Left ventricle myocardium inferior (tissue), 1 donor: ENCODE measurements at places on chromosomes 6 and 20.

- no peak for DNase-seq
Observed at GRCh38 chr20:61387954-61388348, 135.9 kb downstream of the CDH4 start.

- no peak for DNase-seq
Observed at GRCh38 chr20:54110041-54110440, 39.6 kb upstream of the BCAS1 start.

DNA sequence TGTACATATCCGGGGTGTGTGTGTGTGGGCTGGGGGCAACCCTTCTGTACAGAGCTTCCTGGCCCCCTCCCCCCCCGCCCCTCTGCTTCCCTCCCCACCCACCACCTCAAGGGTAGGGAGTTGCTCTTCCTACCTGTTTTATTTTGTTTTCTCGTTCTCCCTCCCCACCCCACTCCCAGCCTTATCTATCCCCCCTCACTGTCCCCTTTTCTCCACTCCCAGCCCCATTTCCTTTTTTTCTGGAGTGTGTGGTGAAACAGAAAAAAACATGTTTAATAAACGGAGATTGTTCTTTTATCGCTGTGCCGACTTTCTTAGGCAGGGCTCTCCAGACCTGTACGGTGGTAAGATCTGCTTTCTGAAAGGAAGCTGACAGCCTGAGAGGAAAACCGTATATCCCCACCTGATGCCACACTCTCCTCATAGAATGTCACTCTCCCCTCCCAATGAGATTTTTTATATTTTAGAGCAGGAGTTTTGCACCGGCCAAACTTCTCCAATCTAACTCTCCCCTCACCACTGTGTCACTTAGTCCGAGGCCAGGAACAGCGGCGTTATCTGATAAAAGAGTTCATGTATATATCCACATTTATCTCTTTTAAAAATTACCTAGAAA is 875 bp upstream of the ZBTB9 start:
- DNase-seq, result no peak

- DNase-seq, result no peak
Observed at GRCh38 chr6:80154160-80154559, 47.7 kb downstream of the BCKDHB start.

GRCh38 chr20:986733-987355 is 15.3 kb downstream of the RSPO4 start:
- DNase-seq, result no peak

DNA sequence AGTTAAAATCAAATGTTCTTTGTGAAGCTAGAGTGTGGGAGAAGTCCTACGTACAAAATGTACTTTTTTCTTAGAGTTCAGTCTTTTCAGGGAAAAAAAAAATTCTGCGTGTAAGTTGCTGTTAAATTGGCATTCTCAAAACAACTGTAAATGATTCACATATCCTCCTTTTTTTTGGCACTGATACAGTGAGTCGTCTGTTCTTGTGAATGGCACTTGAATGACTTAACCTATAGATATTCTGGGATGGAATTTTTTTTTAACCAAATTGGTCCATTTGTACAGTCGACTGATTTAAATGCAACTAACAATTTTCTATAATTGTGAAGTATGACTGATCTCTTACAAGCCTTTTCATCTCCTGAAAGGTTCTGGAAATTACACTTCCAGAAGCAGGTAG is 5.5 kb upstream of the JAG1 start:
- DNase-seq, result no peak

- no peak for DNase-seq
Observed at GRCh38 chr6:92777146-92777740, 642.1 kb downstream of the EPHA7 start.

- no peak for DNase-seq
Observed at GRCh38 chr6:156809034-156809433, 31.9 kb downstream of the ARID1B start.

DNA sequence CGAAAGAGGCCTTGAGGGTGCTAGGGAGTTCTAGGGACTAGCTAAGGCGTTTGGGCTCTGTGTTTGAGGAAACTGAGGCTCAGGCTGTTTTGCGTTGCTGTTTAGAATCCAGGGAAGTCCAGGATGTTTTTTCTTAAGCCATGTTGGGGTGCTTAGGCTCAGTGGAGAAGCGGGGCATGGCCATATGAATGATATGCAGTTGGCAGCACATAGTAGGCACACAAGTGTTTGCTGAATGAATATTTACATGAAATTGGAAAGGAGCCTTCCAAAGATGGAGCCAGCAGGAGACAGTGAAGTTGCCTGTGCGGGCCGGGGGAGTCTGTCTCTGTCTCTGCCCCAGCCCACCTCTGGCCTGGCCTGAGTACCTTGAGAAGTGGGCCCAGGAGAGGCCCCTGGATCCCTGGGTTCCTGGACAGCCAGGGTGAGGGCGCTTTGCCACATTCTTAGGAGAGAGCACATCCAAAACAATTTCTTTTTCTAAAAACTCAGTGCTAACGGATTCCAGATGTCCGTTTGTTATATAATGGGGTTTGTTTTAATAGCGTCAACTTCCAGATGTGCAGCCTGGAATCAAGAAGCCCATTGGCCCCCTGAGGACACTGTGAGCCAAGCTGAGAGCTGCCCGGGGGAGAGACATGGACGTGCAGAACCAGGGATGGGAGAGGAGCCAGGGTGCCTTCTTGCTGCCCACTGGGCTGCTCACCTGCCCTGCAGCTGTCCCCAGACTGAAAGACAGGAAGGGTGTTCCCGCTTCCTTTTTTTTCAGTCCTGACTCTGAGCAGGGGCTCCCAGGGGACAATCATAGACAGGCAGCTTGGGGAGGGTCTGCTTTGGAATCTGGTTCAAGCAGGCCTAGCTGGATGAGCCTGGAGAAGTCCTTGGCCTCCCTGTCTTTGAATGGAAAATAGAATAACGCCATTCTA is 20.1 kb upstream of the EMILIN3 start:
- DNase-seq, result peak; percentile 74

DNA sequence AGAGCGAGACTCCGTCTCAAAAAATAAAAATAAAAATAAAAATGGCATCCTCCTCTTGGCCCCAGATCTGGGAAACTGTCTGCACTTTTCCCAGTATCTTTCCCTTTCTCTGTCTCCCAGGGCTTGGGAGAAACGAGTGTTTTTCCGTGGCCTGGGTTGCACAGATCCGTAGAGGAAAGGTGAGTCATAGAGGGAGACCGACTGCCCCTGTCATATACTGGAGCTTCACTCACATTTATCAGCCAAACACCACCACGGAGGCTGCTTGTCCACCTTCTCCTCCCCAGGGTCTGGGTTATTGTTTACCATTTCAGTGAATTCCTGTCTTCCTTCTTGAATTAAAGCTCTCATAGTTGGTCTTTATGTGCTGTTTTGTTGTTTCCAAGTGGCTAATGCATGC is 31.9 kb upstream of the EIF2S2 start:
- DNase-seq, result no peak

- DNase-seq, result no peak
Observed at GRCh38 chr20:25204550-25205276, 9.2 kb downstream of the ENTPD6 start.

DNA sequence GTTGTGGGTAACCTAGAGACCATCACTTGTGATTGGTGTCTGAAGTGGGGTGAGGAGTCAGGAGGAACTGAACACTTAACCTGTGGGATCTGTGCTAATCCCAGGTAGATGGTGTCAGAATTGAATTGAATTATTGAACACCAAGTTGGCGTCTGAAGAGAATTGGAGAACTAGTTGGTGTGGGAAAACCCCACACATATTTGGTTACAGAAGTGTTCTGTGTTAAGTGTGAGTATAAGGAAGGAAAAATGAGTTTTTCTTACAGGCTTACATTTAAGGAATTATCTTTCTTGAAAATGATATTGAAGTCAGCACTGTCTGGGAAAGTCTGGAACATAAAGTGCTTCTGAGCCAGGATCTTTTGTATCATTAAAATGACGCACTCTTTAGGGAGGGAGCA is 182.9 kb upstream of the ECI2 start:
- DNase-seq, result no peak

DNA sequence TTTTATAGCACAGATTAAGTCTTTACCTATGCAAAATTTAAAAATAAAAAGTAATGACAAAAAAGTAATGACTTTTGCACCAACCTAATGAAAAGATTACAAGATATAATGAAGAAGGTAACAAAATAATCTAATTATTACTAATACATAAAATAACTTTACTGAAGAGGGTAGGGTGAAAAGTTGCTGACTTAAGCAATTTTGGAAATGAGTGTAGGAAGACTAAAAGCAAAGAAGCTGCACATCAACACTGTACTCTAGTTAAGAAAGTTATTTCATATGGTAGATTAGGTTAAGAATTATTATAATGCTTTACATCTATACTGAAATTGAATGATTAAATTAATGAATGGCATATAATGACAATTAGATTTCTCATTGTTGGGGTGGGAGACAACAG is 76.8 kb downstream of the MANEA start:
- no peak for DNase-seq
